ENCODE measurements at places on chromosomes 11 and 22. TPM values are rescaled to one million over a fixed set of nuclear protein-coding genes. Genes with fewer than 3 reads are reported as not detected.

MOGAT2 gene
- not detected for total RNA-seq

LRRC56 gene
- total RNA-seq: 0.55 TPM

FLRT1 gene
- total RNA-seq: 0.09 TPM

CHRM1 gene
- total RNA-seq: 0.06 TPM

SEPTIN5 gene
- 10.0 TPM for total RNA-seq

PTGDR2 gene
- total RNA-seq: not detected

ST14 gene
- 0.12 TPM for total RNA-seq

MMP8 gene
- total RNA-seq: not detected

SLC6A5 gene
- total RNA-seq: not detected

MPPED2 gene
- not detected for total RNA-seq

NPAS4 gene
- total RNA-seq: not detected

KCNJ1 gene
- not detected for total RNA-seq

XBP1 gene
- total RNA-seq: 65.0 TPM

DLAT gene
- 27.0 TPM for total RNA-seq

MAPK8IP2 gene
- 4.1 TPM for total RNA-seq

SERHL2 gene
- total RNA-seq: 0.12 TPM

KCNE3 gene
- total RNA-seq: not detected

NPTXR gene
- total RNA-seq: 12.2 TPM

Measured in A549 treated with CpdA at 1 μM for 4 hours (cell line).